Stimulated activated CD4-positive, alpha-beta T cell treated with anti-CD3 and anti-CD28 coated beads, Interleukin-12 subunit alpha, Interleukin-12 subunit beta, amount 100 ng/mL, for 48 hours (primary cell): ENCODE measurements at places on chromosomes 3 and 15.

DNA sequence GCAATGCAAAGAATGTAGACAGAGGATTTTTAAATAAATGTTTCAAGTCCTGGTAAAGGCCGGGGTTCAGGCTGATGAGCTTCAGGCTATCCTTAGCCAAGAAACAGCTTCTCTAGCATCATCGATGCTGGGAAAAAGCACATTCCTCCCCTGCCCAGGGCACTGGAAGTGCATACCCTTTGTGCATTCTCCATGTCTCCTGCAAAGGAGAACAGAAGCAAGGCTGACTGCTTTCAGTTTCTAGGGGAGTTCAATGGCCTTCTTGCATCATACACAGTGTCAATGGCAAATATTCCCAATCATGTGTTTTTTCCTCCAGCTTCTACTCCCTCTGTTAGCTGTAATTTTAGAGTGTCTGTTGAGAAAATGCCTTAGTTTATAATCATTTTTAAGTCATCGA lies 59.9 kb downstream of the GPR176 start:
- no peak for DNase-seq

- no peak for DNase-seq
Observed at GRCh38 chr3:32376115-32376514, 15.5 kb upstream of the CMTM7 start.

- no peak for DNase-seq
Observed at GRCh38 chr3:189724356-189724755, 93.2 kb downstream of the TP63 start.

GRCh38 chr15:33021806-33022389 lies 172.6 kb downstream of the FMN1 start:
- DNase-seq, result no peak

GRCh38 chr15:91522605-91523332 lies 330.7 kb upstream of the SLCO3A1 start:
- DNase-seq, result no peak
